ENCODE measurements at places on chromosomes 7 and 10.

GRCh38 chr10:97682042-97682441, 5.0 kb downstream of the AVPI1 start:
- no peak for DNase-seq

DNA sequence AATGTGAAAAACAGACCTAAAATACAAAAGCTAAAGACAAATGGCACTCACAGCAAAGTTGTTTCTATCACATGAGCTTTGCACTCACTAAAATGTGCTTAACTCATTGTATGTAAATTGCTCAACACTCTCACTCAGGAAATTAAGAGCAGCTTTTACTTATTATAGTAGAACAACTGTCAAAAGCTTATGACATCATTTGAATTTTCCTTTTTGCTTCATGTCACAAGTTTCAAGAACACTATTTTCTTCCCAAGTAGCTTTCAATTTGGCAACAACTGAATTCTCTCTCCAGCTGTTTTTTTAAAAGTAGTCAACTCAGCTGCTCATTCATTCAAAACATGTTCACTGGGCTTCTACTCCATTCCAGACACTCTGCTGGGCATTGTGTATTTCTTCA, 46.9 kb downstream of the ATE1 start:
- peak; percentile 34 for DNase-seq

DNA sequence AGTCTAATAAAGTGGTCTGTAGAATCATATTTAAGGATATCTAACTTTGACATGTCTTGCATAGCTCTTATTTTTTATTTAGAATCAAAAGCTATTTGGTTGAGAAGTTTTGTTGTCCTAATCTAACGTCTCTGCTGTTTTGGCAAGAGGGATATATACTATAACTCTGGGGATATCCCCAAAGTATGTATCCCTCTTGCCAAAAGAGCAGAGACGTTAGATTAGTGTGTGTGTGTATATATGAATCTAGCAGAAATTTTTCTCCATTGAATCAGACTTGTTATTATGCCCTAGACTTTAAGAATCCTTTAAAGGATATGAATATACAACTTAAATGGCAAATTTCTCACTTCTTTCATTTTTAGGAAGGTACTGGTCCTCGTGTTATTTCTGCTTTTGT, 9.6 kb downstream of the SMC3 start:
- no peak for DNase-seq

DNA sequence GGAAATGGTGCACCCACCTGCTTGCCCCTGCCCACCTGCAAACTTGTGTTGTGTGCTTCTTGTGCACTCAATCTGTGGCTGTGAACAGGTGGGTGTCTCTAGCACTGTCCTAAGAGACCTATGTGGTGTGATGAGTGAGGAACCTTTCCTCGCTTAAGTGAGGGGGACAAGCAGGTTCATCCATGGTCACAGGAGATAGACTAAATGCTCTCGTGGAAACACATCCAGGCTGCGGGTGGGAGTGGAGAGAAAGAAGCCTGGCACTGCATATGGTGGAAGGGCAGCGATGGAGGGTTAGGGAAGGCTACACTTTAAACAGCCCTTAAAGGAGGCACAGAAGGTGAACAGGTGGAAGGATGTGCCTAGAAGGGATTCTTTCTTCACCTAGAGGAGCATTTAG, 330.9 kb downstream of the CXCL12 start:
- no peak for DNase-seq

- DNase-seq: no peak
Measured at GRCh38 chr10:62895063-62895462, 78.9 kb upstream of the EGR2 start.

DNA sequence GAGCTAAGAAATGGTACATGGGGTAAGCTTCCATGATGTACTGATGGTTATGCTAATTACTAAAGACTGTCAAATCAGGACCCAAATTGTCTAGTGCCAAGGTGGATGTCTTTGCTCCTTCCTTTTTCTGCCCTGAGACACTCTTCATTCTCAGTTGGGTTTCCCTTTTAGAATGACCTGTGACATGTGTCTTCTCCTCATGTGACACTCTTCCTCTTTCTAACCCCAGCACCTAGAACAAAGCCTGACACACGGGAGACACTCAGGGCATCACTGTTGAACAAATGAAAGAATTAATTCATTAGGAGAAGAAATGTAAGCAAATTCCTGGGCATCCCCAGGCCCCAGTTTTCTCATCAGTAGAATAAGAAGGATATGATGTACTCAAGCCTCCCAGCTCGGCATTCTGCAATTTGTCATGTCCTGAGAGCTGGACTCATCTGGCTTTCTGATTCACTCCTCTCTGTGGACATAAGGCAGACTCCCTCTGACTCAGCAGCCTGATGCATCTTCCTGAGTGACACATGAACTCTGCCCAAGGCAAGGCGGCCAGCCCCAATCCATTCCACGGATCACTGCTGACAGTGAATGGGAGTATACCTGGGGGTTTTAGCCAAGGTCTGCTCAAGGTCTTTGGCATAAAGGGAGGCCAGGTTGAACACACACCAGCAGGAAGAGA, 473.8 kb downstream of the KCNMA1 start:
- peak; percentile 73 for DNase-seq

- no peak for DNase-seq
Measured at GRCh38 chr7:1362301-1362700, 97.0 kb downstream of the MICALL2 start.

DNA sequence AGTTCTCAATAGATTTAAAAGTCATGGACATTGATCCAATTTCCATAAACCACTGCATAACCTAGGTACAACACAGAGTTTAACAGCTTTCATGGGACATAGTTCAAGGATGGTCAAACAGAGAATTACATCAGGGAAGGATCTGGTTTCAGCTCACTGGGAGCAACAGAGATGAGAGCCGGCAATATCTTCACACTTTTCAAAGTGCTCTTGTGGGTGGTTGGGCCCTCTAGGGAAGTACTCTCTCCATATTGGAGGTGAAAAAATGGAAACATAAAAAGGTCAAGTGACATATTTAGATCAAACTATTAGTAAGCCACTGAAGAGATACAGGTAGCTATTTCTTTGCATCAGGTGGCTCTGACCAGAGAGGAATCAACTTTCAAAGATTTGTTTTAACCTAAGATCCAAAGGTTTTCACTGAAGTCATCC, 61.8 kb upstream of the LRRN3 start:
- DNase-seq: no peak

DNA sequence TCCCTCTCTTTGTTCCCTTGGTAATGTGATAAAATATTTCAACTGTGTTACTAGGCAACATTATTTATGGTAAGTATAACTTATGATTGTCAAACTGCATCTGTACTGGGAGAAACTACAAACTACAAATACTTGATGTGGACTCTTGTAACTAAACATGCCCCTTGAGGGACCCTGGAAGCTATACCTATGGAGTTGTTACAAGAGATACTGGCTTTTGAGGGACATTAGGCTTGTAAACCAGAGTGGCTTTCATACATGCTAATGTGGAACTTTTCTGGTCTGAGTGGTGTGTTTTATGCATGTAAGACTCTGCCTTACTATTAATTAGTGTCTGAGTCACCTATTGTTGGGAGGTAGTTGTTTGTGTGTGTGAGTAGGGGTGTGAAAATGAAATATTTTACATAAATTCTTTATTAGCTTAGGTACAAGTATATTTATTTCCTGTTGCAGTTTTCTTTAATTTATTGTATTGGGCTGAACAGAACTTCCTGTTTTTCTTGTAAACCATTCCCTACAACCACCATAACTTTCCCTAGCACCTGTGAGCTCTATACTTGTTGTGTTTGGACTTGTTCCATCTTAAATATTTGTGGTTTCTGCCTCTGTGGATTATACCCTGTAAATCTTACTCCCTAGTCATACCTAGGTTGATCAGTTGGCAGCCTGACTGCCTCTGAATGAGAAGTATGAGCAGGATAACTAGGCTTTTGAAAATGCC, 49.8 kb downstream of the STK31 start:
- DNase-seq: peak; percentile 6

GRCh38 chr7:131625817-131626372, 69.5 kb upstream of the PODXL start:
- no peak for DNase-seq

GRCh38 chr10:89235073-89235798, 16.3 kb downstream of the LIPA start:
- no peak for DNase-seq

- no peak for DNase-seq
Measured at GRCh38 chr10:93392121-93392520, 90.0 kb downstream of the MYOF start.

Data from fibroblast of skin of left biceps (primary cell).